AG08395 (cell line): ENCODE measurements at places on chromosomes 7 and 10.
A peak's percentile ranks its signal among the peaks of the same experiment; 100 is the strongest.

- DNase-seq = no peak
Observed at GRCh38 chr7:151869968-151870918, 6.7 kb downstream of the PRKAG2 start.

DNA sequence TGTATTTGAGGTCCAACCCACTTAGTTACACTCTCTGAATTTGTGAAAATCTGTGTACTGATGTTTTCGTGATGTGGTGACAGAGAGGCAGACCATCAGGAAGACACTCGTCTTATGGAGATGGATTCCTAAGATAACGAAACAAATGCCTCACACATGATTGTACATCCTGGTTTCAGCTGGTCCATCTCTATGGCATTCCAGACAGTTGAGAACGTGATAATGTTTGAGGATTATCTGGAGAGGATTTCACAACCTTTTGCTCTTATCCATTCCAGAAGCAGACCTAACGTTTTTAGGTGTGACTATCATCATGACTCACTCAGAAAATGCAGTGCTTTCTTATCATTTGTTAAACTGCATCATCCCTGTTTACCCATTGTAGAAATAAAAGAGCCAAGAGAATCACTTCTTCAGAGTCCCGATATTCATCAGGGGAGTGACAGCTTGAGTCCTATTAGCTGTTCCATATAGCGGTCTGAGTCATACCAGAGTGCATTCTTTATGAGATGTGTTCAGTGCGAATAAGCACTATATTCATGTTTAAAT lies 74.5 kb downstream of the BMPER start:
- peak; percentile 87 for DNase-seq

DNA sequence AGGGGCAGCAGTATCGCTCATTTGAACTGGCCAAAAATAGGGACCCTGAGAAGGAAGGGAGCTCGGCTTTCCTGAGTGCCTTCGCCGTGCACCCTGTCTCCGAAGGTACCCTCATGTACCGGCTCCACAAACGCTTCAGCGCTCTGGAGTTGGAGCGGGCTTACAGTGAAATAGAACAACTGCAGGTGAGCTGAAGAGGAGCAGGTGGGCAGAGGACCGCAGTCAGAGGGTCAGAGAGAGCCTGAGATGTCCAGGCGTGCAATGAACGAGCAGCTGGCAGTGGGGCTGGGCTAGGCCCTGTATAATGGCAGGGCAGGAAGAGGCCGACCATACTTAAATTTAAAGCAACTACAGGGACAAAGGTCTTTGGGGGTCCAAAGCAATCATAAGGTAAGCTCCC lies 4.1 kb downstream of the CHPF2 start:
- no peak for DNase-seq

DNA sequence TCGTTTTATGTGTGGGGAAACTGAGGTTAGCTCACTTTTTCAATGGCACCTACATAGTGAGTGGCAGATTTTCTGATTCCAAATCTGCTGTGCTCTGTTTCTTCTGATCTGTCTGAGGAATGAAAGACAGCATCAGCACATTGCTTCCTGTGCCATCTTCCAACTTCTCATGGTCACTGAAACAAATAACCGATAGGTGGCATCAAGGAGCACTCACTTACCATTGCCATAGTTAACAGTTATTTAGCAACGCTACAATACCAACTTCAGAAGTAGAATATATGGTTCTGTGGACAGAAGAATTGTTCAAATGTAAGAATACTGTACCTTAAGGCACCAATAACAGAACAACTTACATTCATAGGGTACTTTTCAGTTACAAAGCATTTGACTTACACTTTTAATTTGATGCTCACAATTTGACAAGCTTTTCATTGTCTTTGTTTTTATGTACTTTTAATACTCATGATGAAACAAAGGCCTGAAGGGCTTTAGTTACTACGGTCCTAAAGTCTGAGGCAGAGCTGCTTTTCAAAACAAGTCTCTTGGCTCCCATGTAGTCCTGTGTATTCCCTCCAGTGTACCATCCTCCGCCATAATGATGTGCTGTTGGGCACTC lies 228.9 kb upstream of the TCF7L2 start:
- peak; percentile 47 for DNase-seq

GRCh38 chr10:89384474-89385340 lies 6.9 kb downstream of the IFIT1B start:
- no peak for DNase-seq

DNA sequence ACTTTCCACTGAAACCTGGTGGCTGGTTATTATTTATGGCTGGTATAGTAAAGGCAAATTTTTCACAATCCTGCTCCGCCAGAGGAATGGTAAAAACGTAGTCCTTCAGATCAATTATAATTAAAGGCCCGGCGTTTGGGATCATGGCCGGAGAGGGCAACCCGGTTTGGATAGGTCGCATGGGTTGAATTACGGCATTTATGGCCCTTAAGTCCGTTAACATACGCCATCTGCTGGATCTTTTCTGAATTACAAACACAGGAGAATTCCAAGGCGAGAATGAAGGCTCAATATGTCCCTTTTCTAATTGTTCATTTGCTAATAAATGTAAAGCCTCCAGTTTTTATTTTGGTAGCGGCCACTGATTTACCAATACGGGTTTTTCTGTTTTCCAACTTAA lies 11.3 kb upstream of the TAS2R3 start:
- DNase-seq = no peak
